ENCODE measurements at places on chromosomes 3 and 15. TPM values are rescaled to one million over a fixed set of nuclear protein-coding genes. Genes with fewer than 3 reads are reported as not detected.

- no peak overlapping the region for H3K4me3 ChIP-seq
- no peak for DNase-seq
- H3K27ac ChIP-seq: no peak overlapping the region
Measured at GRCh38 chr3:124893526-124893925, 6.4 kb upstream of the ITGB5 start.

The AP4E1 gene
- 22.4 TPM for total RNA-seq

The CLDN11 gene
- total RNA-seq: 4.8 TPM

DNA sequence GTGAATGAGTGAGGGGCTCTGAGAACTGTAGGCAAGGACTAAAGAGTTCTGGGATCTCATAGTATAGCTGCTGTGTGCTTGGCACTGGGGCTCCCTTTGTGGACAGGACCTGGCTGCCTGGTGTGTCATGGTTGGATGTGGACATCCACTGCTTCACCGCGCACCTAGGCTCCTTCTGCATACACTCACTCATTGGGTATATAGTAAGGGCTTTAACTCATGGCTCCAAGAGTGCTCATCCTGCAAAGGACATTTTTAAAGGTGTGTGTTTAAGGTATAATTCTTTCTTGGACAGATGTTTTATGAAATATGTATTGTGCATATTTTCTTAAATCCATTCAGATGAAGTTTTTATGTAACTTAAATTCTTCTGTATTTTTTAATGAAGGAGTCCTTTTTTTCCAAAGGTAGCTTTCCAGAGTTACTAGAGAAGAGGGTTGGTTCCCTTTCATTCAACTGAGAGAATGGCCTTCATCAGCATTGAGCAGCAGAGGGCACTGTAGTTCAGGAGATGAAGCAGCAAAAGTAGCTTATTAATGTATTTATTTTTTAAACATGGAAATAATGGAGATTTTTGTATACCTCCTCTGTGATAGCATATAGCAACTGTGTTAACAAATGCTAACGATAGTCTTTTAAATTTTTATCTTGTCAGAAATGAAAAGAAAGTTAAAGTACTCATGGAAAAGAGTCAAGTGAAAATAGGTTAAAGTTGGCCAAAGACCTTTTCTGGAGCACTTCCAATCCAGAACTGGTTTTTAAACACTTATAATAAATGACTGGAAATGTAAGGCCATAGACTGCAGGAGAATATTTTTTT, 25.2 kb downstream of the OXNAD1 start:
- H3K27ac ChIP-seq: peak overlapping the region; percentile 7
- no peak overlapping the region for H3K4me3 ChIP-seq
- DNase-seq: peak; percentile 46
- no peaks in the 10 kb centered on the region for H3K4me1 ChIP-seq

- no peaks in the 10 kb centered on the region for H3K4me1 ChIP-seq
- no peaks in the 10 kb centered on the region for H3K27me3 ChIP-seq
- H3K36me3 ChIP-seq: peaks cover 85% of the 10 kb centered on the region
- H3K27ac ChIP-seq: no peak overlapping the region
- DNase-seq: no peak
Measured at GRCh38 chr15:92971081-92971480, 71.0 kb downstream of the CHD2 start.
